Brain pericyte (primary cell): ENCODE measurements at places on chromosomes 2 and 18.

DNA sequence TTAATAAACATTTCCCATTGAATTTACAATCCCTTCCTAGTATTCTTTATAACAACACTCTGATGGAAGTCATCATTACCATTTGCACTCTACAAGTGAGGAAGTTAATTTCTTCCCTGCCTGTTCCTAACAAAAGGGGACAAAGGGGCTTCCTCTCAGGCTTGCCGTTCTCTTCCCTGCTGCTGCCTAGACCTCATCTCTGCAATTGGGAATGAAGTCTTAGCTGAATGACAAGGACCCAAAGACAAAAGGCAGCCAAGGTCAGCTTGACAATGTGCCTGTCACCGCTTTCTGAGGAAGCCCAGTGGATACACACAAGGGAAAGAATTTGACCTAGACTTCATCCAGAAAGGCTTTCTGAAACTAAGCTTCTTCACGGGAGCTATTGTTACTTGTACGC is 416.4 kb downstream of the CMPK2 start:
- DNase-seq, result no peak

DNA sequence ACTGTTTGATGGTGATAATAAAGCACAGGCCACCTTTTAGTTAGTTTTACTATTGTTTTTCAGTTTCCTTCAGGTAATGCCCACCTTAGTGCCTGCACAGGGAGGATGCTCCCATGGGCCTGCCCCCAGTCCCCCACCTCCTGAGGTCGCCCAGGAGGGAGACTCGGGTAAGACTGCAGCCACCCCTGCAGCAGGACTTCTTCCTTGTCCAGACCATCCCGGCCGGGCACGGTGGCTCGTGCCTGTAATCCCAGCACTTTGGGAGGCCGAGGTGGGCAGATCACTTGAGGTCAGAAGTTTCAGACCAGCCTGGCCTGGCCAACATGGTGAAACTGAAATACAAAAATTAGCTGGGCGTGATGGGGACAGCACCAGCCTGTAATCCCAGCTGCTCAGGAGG is 68.1 kb upstream of the TANC1 start:
- no peak for DNase-seq

DNA sequence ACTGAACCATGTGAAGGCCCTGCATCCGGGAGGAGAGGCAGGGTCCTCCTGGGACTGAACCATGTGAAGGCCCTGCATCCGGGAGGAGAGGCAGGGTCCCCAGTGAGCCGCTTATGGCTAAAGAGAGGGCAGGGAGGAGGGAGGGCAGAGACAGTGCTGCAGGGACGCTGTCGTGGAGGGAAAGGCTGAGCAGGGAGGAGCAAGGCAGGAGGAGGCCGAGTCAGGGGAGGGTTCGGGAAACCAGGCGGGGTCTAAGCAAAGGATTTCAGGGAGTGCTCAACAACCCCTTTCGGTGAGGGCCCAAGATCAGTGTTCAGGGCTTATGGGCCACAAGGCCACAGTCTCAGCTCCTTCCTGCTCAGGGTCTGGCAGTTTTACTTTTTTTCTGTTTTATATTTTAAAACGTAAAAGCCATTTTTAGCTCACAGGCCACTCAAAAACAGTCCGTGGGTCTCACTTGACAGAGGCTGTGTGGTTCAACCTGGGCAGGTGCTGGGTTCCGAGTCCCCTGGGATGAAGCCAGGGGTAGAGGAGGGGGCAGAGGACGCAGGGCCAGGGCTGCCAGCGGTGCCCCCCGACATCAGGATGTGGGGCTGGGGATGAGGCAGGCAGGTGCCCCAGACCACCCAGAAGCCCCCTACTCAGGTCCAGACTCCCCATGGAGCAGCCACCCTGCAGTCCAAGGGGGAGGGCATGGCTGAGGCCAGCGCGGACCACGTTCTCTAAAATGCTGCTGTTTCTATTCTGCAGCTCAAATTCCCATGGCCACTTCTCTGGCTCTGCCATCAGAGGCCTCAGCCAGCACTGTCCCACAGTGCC is 5.2 kb downstream of the TMEM18 start:
- DNase-seq, result no peak

GRCh38 chr2:157438863-157439823 is 4.7 kb downstream of the CYTIP start:
- DNase-seq, result no peak

- no peak for DNase-seq
These were observed 125.4 kb downstream of the CTIF start for GRCh38 chr18:48663931-48664847.

GRCh38 chr2:180133736-180134135 is 126.6 kb upstream of the CWC22 start:
- DNase-seq, result no peak

DNA sequence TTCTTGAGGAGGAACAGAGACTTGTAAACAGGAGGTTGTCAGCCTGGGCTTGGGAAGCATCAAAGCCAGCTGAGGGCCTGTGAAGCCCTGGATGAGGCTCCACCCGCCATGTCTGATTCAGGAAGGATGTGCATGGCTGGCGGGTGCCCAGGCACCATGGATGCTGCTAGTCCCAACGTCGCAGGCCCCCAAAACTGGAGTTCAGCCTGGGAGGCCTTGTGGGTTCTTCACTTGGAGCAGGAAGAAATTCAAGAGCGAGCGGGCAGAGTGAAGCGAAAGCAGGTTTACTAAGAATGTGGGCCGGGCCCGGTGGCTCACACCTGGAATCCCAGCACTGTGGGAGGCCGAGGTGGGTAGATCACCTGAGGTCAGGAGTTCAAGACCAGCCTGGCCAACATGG is 12.1 kb upstream of the PXDN start:
- DNase-seq, result no peak

- no peak for DNase-seq
These were observed 847.6 kb downstream of the SOCS6 start for GRCh38 chr18:71136487-71136886.

DNA sequence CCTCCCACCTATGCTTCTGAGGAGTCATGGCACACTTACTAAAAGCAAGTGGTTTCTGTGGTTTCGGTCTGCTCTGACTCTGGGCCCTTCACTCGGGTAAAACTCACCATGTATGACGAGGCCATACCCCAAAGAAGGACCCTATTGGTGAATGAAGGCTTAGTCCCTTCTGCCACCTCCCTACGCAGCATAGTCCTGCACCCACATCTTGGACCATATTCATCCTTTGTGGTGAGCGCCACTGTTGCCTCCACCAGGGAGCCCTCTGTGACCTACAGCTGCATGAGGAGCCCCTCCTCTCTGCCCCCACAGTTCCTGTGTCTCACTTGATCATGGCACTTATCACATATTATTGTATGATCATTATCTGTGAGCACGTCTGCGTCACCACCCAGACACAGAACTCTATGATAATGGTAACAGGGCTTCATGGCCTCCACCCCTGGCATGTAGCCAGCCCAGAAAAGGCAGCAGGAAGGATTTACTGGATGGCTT is 113.3 kb downstream of the TFCP2L1 start:
- DNase-seq, result no peak

GRCh38 chr2:232162187-232162586 is 200.7 kb downstream of the DIS3L2 start:
- DNase-seq, result no peak

DNA sequence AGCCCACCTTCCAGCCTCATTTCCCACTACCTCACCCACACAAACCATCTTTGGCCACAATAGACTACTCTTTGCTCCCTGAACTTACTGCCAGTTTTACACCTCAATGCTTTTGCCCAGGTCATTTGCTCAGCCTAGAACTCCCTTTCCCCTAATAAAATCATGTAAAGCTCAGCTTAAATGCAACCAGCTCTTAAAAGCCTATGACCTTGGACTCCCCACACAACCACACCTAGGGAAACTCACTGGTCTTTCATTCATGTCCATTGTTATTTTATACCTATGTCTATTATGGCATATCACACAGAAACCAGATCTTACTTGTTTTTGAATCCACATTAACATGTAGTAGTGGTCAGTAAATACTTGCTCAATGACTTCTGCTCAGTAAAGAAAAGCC is 14.5 kb upstream of the XDH start:
- no peak for DNase-seq

- DNase-seq, result no peak
These were observed 70.8 kb upstream of the NABP1 start for GRCh38 chr2:191607096-191607495.
